ENCODE measurements at places on chromosomes 6 and 20.

DNA sequence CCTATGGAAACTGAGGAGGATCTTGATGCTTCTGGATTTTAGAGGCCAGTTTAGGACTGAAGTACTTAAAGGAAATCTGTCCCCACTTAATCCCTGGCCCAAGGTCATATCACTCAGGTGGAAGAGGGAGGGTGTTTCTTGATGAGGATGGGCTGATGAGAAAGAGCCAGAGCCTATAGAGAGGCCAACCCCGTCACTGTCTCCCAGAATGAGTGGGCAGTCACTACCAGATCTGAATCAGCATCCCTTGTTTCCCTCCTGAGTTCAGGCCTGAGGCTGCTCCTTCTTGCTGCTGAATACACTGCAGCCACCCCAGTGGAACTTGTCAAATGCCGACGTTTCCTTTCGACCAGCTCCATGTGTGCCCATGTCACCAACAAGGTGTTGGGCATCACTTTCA lies 14.8 kb downstream of the ARMC12 start:
- no peak for DNase-seq

GRCh38 chr6:90003941-90004340 lies 109.7 kb downstream of the GJA10 start:
- DNase-seq: peak; percentile 62

DNA sequence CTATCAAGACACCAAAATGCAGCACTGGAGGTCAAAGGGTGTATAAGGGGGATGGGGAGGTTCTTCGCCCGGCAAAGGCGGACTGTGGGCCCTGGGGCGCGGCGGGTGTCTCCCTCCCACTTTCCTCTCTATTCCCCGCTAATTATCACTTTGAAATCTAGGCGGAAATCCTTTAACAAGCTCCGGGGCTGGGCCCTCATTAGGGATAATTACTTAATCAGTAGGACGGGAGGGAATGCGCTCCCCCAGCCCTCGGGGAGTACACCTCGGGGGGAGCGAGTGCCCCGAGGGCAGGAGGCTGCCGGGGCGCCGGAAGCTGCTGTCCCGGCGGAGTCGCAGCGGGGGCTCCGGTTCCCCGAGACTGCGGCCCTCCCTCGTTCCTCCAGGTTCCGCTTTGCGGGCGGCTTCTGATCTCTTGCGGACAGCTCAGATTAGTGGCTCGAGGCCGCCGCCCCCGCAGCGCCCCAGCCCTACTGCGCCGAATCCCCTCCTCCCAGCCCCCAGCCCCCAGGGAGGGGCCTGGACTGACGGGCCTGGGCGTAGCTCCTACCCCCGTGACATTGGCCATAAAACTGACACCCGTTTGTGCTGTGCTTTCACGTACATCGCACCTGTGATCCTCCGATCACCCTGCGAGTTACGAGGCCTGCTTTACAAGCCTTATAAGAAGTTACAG lies 14.7 kb downstream of the MUCL3 start:
- DNase-seq: peak; percentile 13

- DNase-seq: peak; percentile 40
Measured at GRCh38 chr6:116424001-116424400, 37.2 kb upstream of the CALHM6 start.

- DNase-seq: peak; percentile 80
Measured at GRCh38 chr20:17645546-17646208, 36.4 kb downstream of the RRBP1 start.

DNA sequence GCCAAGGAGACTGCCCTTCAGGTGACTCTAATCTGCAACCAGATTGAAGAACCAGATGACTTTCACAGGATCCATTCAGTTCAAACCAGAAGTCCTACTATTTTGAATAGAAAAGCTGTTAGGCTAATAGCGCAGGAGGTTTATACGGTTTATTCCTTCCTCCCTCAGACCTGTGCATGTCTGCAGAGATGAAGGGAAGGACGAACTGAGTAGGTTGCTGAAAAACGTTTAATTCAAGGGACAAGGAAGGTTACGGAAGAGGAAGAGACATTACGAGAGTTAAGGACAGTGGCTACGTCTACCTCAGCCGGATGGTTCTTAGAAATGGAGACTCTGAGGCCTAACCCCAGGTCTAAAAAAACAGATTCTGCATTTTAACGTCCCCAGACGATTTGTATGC lies 978 bp downstream of the AURKA start:
- no peak for DNase-seq
